ENCODE measurements at places on chromosomes 4 and X. TPM values are rescaled to one million over a fixed set of nuclear protein-coding genes. Genes with fewer than 3 reads are reported as not detected.

GUCY1A1 gene
- 0.29 TPM for total RNA-seq

GRCh38 chr4:15148691-15149090, 146.4 kb downstream of the CPEB2 start:
- no peak for DNase-seq
- H3K27me3 ChIP-seq, result peaks cover 20% of the 10 kb centered on the region
- no peak overlapping the region for H3K4me3 ChIP-seq
- no peaks in the 10 kb centered on the region for H3K4me1 ChIP-seq
- no peak overlapping the region for H3K27ac ChIP-seq

- peaks cover 21% of the 10 kb centered on the region for H3K4me1 ChIP-seq
- no peak overlapping the region for H3K27ac ChIP-seq
Observed at GRCh38 chr4:48668254-48669017, 111.6 kb downstream of the FRYL start.

DNA sequence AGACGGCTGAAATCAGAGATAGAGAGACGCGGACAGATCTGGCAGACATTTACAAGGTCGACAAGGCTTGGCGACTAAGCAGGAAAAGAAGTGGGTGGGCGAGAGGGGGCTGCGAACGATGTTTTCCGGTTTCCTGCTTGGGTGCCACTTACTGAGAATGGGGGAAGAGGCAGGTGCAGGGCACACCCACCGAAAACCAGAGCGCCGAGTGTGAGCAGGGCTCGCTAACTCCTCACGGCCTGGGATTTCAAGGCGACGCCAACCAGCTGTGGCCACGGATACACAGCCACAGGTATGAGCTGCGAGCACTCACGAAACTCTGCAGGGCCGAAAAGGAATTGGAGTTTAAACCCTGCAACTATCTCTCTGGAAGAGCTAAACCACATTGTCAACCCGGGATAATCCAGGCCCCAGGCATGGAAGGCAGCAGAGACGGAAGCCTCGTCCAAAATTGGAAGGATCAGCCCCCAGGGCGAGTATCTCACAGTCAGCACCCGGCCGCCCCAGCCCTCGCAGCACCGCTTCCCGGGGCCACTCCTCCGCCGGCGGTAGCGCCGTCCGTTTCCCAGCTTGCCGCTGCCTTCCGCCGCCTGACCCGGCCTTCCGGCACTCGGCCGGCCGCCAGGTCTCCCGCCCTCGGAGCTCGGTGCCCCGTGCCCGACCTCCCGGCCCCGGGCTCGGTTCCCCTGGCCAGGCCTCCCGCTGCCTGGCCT, 778 bp downstream of the CASP3 start:
- peaks cover 16% of the 10 kb centered on the region for H3K36me3 ChIP-seq
- peak overlapping the region; percentile 98 for H3K27ac ChIP-seq
- peak overlapping the region; percentile 100 for H3K4me3 ChIP-seq
- no peaks in the 10 kb centered on the region for H3K27me3 ChIP-seq

GRCh38 chr4:36360755-36361154, 79.3 kb downstream of the DTHD1 start:
- H3K4me1 ChIP-seq, result no peaks in the 10 kb centered on the region
- no peak for DNase-seq
- H3K27me3 ChIP-seq, result no peaks in the 10 kb centered on the region
- H3K4me3 ChIP-seq, result no peak overlapping the region

Data from activated T-cell treated with anti-CD3 and anti-CD28 coated beads, Interleukin-2, amount 50 U/mL, for 72 hours (primary cell).